ENCODE measurements at places on chromosomes 7 and 10.

DNA sequence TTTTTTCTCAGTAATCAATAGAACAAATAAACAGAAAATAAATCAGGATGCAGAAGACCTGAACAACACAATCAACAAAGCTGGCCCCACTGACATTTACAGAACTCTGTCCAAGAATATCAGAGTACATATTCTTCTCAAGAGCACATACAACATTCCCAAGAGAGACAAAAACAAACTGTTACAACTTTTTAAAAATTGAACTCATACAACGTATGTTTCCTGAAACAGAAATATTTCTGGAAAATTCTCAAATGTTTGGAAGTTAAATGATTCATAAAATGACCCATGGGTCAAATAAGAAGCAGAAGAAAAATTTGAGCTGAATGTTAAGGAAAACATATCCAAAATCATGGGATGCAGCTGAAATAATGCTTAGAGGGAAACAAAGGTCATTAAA is 93.9 kb upstream of the VIPR2 start:
- no peak for DNase-seq

GRCh38 chr7:22576612-22577469 is 76.9 kb upstream of the STEAP1B start:
- DNase-seq, result no peak

DNA sequence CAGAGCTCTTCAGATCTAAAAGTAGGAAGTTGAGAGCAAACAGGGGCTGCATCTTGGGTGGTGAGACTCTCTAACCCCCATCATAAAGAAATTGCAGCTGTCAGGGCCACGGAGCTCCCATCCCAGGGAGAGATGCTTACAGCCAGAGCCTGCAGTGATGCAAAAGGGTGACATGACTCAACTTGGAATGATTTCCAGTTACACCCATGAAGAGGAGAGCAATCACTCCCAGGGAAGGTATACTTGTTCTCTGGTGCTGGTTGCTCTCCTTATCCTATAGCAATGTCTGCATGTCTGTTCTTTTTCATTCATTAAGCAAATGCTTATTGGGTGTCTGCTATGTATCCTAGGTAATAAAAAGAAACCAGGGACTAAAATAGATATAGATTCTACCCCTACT is 228.0 kb downstream of the RAB11FIP2 start:
- DNase-seq, result no peak

GRCh38 chr10:116056445-116057293 is 216.3 kb downstream of the GFRA1 start:
- DNase-seq, result no peak

- DNase-seq, result no peak
These were observed 30.5 kb upstream of the ZRANB1 start for GRCh38 chr10:124911124-124912067.

- no peak for DNase-seq
These were observed 337.7 kb downstream of the GATA3 start for GRCh38 chr10:8392216-8392615.

GRCh38 chr10:31645786-31646185 is 282.8 kb downstream of the ARHGAP12 start:
- no peak for DNase-seq

- no peak for DNase-seq
These were observed 5.0 kb upstream of the TNS3 start for GRCh38 chr7:47586925-47587324.

GRCh38 chr7:1555046-1555812 is 776 bp downstream of the TMEM184A start:
- peak; percentile 61 for DNase-seq

- peak; percentile 50 for DNase-seq
These were observed 25.8 kb downstream of the SCIN start for GRCh38 chr7:12596225-12596790.

- no peak for DNase-seq
These were observed 25.1 kb upstream of the VPS41 start for GRCh38 chr7:38934051-38934450.

DNA sequence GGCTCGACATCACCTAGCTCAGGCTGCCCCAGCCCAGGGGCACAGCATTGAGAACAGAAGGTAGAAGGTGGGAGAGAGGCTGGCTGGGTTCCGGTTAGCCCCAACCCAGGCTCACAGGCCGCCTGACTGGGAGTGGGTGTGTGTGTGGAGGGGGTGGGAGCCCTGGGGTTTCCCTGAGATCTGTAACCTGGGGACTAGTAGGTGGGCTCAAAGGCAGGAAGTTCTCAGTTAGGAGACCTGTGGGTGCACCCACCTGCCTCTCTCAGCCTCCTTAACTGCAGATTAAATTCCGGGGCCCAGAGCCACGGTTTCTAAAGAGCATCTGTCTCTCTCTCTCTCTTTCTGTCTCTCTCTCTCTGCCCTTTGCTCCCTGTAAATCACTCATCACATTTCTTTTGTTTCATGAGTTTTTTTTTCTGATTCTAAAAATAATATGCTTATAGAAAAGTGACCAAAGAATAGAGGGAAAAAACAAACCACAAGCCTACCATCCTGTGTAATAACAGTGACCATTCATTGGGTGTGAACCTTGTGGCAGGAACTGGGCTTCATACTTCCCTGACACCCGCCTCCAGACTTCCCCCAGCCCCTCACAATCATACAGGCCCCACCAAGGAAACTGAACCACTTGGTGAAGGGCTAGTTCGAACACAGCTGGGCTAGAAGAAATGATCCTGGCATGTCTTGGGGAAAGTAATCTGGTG is 83.4 kb upstream of the SMNDC1 start:
- no peak for DNase-seq

DNA sequence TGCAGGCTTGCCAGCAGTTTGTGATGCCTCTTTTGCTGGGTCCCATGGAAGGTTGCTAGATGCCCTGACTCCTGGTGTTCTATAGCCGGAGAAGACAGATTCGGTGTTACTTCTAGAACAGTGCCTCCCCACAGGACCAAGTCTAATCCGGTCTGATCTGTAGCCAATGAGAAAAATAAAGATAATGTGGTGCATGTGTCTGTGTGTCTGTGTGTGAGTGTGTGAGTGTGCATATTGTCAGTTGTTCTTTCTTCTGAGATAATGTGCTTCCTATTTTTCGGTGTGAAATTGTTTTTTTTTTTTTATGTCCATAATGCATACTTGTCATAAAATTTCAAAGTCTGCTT is 29.7 kb upstream of the ZNRF2 start:
- DNase-seq, result no peak

GRCh38 chr10:6643962-6644361 is 63.9 kb upstream of the PRKCQ start:
- DNase-seq, result no peak

- DNase-seq, result no peak
These were observed 18.0 kb downstream of the SPAG6 start for GRCh38 chr10:22363305-22363704.

DNA sequence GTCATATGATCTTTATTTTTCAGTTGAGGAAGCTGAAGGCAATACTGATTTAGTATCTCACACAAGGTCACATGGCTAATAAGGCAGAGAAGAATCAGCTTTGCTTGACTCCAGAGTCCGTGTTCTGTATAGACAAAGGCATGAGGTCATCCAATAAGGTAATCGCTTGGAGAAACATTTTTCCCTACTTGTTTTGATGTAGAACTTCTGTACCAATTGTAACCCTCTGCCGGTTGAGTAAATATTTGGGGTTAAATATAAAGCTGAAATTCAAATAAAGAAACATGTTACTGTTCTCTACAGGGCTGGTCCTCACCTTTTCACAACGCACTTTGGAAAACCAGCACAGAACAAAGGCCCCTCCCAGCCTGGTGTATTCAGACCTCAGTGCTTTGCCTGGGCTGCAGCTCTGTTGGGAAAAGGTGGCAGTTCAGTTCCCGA is 83.0 kb upstream of the INSYN2A start:
- peak; percentile 94 for DNase-seq

DNA sequence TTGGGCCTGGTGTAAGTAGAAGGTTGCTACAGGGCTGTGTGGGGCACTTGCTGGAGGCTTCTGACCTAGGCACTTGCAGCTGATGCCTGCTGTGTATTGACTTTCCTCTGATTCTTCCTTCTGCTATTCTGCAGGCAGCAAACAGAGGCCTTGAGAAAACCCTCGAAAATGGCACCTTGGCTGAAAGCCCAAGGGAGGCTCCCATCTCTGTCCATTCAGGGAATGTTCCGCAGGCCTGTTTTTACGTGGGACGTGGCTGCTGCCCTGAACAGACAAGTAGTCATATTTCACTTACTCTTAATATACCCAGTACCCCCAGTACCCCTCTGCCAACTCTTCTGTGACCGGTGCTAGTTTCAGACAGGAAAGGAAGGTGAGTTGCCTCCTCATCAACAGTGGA is 664.7 kb downstream of the INHBA start:
- no peak for DNase-seq

- DNase-seq, result no peak
These were observed 2.4 kb downstream of the GATA3 start for GRCh38 chr10:8056871-8057331.

DNA sequence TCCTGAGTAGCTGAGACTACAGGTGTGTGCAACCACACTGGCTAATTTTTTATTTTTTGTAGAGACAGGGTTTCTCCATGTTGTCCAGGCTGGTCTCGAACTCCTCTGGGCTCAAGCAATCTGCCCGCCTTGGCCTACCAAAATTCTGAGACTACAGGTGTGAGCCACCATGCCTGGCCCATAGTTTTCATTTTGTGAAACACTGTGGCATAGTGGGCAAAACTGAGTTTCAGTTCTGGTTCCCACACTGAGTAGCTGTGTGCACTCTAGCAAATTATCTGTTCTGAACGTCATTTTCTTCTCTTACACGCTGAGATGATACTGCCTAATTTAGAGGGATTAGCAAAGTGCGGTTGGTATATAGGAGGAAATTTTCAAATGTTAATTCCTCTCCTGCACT is 13.5 kb downstream of the ATP5MK start:
- no peak for DNase-seq

GRCh38 chr7:100567031-100567730 is 6.5 kb downstream of the SAP25 start:
- no peak for DNase-seq

- no peak for DNase-seq
These were observed 293.9 kb downstream of the CCDC3 start for GRCh38 chr10:12707461-12708185.

GRCh38 chr7:11172835-11173234 is 199.2 kb downstream of the PHF14 start:
- DNase-seq, result no peak

DNA sequence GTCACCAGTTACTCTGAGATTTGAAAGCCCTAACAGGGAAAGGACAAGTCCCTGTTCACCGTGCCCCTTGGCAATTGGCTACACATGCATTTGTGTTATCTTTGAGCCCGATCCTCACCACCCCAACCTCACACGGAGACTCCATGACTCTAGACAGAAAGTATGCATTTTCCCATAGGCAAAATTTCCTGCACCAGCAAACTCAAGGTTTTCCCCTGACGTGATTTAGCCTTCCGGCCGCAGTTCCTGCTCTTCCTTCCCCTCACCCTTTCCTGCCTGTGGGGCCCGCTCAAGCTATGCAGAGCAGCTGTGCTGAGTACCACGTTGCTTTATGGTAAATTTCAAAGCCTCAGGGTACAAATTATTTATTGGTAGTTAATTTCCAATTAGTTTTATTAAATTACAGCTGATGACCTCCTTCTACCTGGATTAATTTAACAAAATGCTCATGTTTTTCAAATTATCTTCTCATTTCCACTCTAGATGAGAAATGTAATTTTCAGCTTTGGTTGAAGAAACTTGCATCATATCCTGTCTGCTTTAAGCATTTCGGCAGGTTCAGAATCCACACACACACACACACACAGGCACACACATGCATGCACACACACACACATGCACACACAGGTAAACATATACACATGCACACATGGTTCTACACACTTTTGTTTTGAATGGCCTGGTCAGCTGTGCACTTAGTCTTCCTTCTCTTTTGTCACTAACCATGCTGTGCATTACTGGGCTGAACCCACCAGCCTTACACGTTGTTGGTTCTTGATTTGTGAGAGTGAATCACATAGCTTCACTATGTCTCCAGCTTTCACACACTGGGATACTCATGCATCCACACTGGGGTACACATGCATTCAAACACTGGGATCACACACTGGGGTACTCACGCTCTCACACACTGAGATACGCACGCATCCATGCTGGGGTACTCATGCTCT is 283.1 kb upstream of the PITRM1 start:
- no peak for DNase-seq

DNA sequence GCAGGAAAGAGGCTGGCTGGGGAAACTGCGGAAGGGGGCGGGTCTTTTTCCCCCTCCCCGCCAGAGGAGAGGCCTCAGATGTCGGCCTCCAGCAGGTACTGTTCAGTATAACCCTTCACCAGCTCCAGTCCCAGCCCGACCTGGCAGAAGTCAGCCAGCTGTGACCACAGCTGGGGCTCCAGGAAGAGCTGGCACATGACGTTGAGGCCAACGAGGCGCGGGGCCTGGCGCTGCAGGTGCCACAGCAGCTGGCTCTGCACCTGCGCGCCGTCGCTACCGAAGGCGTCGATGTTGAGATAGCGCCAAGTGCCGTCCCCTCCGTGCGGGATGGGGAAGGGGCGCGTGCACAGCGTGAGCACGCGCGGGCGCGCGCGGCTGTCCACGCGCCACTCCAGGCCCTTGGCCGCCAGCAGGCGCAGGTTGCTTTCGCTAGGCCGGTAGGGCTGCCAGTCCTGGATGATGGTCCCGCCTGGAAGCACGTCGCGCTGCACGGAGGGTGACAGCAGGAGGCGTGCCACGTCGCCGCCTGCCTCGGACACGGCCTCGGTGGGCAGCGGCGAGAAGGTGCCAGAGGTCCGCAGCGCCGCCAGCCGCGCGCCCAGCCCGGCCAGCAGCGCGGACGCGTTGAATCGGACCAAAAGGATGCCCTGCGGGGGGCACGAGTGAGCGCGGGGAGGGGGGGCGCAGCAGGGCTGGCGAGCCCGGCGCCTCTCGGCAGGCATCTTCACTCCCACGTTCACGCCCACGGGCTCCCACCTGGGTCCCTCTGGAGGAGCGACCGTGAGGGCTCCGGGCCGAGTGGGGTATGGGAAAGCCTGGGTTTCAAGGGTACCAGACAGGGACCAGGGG is 6.9 kb upstream of the VGF start:
- peak; percentile 25 for DNase-seq

GRCh38 chr10:131886237-131886636 is 14.6 kb upstream of the PPP2R2D start:
- DNase-seq, result no peak

DNA sequence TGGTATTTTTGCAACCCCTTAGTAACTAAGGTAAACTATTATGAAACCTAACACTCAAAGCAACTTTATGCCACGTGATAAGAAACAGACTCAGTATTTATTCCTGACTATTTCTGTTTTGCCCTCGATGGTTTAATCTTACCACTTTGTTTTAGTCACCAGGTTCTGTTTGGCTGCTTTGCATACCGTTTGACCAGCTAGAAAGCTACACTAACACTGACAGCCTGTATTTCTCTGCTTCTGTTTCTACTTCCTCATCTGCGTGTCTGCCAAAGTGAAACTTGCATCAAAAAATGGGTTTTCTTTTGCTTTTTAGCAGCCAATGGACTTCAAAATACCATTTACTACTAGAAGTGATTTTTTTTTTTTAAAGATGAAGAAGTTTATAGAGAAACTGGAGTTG is 802.5 kb downstream of the GRM8 start:
- DNase-seq, result no peak

DNA sequence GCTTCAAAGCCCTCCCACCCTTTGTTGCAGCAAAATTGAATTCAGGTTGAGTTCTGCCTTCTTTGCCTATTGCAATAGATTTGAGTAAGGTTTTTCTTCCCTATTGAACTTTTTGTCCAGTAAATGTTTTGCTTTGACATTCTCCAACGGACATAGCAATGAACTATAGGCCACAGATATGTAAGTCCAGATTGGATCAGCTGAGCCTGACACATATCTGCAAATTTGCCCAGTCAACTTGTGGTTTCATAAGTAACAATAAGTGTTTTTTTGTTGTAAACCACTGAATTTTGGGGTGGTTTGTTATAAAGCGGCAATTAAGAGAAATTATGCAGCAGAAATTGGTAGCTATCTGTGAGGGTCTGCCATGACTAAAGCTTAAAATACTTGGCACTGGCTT is 332.1 kb upstream of the SORCS1 start:
- DNase-seq, result no peak

All from DMS153 (cell line).